ENCODE measurements at places on chromosomes 6 and 20.
A peak's percentile ranks its signal among the peaks of the same experiment; 100 is the strongest.

DNA sequence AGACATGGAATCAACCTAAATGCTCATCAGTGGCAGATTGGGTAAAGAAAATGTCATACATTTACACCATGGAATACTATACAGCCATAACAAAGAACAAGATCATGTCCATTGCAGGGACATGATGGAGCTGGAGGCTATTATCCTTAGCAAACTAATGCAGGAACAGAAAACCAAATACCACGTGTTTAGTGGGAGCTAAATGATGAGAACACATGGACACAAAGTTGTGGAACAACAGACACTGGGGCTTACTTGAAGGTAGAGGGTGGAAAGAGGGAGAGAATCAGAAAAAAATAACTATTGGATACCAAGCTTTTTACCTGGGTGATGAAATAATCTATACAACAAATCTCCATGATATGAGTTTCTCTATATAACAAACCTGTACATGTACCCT is 701.3 kb downstream of the TBC1D32 start:
- H3K27me3 ChIP-seq = no peaks in the 10 kb centered on the region
- H3K4me3 ChIP-seq = no peak overlapping the region
- H3K36me3 ChIP-seq = no peaks in the 10 kb centered on the region

GRCh38 chr6:128005009-128005408 is 104.2 kb upstream of the THEMIS start:
- no peaks in the 10 kb centered on the region for H3K4me1 ChIP-seq
- no peaks in the 10 kb centered on the region for H3K36me3 ChIP-seq
- H3K27ac ChIP-seq = no peak overlapping the region
- ATAC-seq = peak; percentile 44
- H3K27me3 ChIP-seq = no peaks in the 10 kb centered on the region
- no peak overlapping the region for H3K4me3 ChIP-seq

GRCh38 chr6:139474145-139475108 is 100.0 kb upstream of the CITED2 start:
- H3K27me3 ChIP-seq = no peaks in the 10 kb centered on the region
- no peak overlapping the region for H3K27ac ChIP-seq
- peak; percentile 24 for ATAC-seq
- H3K4me1 ChIP-seq = peaks cover 11% of the 10 kb centered on the region

GRCh38 chr20:11697646-11698045 is 220.0 kb upstream of the BTBD3 start:
- H3K4me1 ChIP-seq = no peaks in the 10 kb centered on the region
- no peak for ATAC-seq
- H3K27ac ChIP-seq = no peak overlapping the region
- H3K36me3 ChIP-seq = no peaks in the 10 kb centered on the region
- no peaks in the 10 kb centered on the region for H3K27me3 ChIP-seq

DNA sequence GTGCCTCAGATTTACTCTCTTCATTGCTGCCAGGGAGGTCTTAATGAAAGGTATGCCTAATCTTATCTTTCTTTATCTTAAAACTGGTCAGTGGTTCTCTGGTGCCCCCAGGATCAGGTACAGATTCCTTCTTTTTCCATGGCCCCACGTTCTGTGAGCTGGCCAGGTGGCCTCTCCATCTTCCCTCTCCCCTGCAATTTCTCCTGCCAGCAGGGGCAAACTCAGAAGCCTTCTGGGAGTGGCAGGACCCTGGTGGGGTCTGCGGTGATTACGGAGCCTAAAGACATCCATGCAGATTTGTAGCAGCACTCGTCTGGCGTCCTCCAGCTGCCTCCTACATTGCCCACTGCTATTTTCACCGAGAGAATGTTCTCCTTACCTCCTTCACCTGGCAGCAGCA is 95.8 kb downstream of the CCDC170 start:
- no peak overlapping the region for H3K4me3 ChIP-seq
- H3K36me3 ChIP-seq = no peaks in the 10 kb centered on the region
- H3K4me1 ChIP-seq = no peaks in the 10 kb centered on the region
- peaks cover 24% of the 10 kb centered on the region for H3K27me3 ChIP-seq
- ATAC-seq = no peak
- no peak overlapping the region for H3K27ac ChIP-seq

GRCh38 chr20:59192533-59192896 is 28.9 kb downstream of the ZNF831 start:
- no peaks in the 10 kb centered on the region for H3K4me1 ChIP-seq
- H3K4me3 ChIP-seq = no peak overlapping the region
- no peaks in the 10 kb centered on the region for H3K27me3 ChIP-seq

- H3K27ac ChIP-seq = no peak overlapping the region
- no peak overlapping the region for H3K4me3 ChIP-seq
- peaks cover 4% of the 10 kb centered on the region for H3K27me3 ChIP-seq
- H3K4me1 ChIP-seq = no peaks in the 10 kb centered on the region
- H3K36me3 ChIP-seq = no peaks in the 10 kb centered on the region
- ATAC-seq = no peak
These were observed 21.0 kb downstream of the EPB41L1 start for GRCh38 chr20:36175475-36175995.

DNA sequence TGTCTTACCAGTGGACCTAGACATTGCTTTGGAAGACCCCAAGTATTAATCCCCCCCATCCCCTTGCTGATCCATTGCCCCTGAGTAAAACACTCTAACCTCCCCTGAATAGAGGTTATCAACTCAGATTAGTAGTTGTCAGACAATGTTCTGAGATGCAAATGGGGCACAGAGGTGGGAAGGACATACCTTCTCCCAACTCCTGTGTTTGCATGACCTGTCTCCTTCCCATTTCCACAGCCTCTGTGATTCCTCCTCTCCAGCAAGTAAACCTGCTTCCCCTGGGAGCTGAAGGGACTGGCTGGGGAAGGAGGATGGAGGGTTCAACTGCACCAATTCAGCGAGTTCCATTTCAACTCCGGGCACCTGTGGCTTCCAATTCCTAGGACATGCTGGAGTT is 199.8 kb upstream of the SASH1 start:
- H3K27me3 ChIP-seq = peaks cover 13% of the 10 kb centered on the region
- no peaks in the 10 kb centered on the region for H3K36me3 ChIP-seq

DNA sequence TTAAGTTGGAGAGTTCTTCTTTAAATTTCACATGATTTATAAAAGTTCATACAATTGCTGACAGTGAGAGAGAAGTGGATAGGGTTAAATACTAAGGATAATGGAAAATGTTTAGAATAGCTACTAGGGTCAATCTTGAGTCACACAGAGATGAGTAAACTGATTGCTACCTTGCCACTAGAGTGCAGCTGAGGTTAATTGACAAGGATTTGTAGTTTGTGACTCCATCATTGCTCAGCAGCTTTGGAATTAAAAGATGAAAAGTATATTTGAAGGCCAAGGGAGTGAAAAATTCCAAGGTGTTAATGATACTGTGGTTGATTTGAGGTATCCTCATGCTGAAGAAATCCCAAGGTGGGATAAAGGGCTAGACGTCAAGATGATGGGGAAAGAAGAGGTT is 524.0 kb downstream of the UTRN start:
- H3K27ac ChIP-seq = peak overlapping the region; percentile 60
- peaks cover 12% of the 10 kb centered on the region for H3K4me1 ChIP-seq
- no peak overlapping the region for H3K4me3 ChIP-seq
- ATAC-seq = peak; percentile 48

- ATAC-seq = no peak
- H3K4me3 ChIP-seq = no peak overlapping the region
- no peaks in the 10 kb centered on the region for H3K36me3 ChIP-seq
These were observed 731.6 kb upstream of the GJE1 start for GRCh38 chr6:141401168-141401567.

DNA sequence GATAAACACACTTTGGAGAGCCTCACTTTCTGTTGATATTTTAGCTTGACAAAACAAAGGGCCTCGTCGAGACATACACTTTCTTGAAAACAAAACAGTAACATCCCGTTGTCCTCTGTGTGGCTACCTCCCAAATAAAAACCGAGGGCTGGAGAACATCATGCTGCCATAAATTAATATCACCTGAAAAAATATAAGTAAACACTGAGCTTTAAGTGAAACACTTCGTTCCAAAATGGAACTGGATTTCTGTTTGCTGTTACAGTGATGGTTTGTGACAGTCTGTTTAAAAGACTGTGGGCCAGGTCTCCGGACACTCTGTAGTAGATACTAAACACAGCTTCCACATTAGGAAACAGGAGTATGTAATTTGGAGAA is 187.2 kb downstream of the SMOC2 start:
- no peak overlapping the region for H3K4me3 ChIP-seq
- H3K4me1 ChIP-seq = no peaks in the 10 kb centered on the region
- H3K27me3 ChIP-seq = peaks cover 8% of the 10 kb centered on the region
- no peak overlapping the region for H3K27ac ChIP-seq
- H3K36me3 ChIP-seq = no peaks in the 10 kb centered on the region

- H3K27ac ChIP-seq = peak overlapping the region; percentile 71
- peaks cover 4% of the 10 kb centered on the region for H3K4me1 ChIP-seq
- no peak overlapping the region for H3K4me3 ChIP-seq
- H3K27me3 ChIP-seq = no peaks in the 10 kb centered on the region
- no peaks in the 10 kb centered on the region for H3K36me3 ChIP-seq
- peak; percentile 85 for ATAC-seq
These were observed 81.9 kb downstream of the MDGA1 start for GRCh38 chr6:37615564-37616340.

DNA sequence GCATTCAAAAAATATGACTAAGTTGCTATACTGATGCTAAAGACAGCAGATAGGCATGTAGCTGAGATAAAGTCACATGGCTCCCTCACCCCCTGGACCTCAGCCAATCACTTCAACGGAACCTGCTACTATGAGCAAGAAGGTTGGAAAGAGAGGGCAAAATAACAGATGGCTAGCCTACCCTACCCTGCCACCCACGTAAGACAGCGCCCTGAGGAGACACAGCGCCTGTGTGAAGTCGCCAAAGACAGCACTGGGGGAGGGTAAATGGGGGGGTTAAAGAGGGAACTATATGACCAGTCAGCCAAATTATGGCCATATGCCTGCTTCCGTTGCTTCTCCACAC is 163.2 kb downstream of the RALGAPA2 start:
- H3K27ac ChIP-seq = no peak overlapping the region
- H3K4me1 ChIP-seq = peaks cover 13% of the 10 kb centered on the region
- peaks cover 34% of the 10 kb centered on the region for H3K36me3 ChIP-seq

- no peaks in the 10 kb centered on the region for H3K27me3 ChIP-seq
- no peak overlapping the region for H3K4me3 ChIP-seq
- H3K4me1 ChIP-seq = peaks cover 9% of the 10 kb centered on the region
- ATAC-seq = no peak
These were observed 10.7 kb downstream of the FIG4 start for GRCh38 chr6:109701774-109702173.

DNA sequence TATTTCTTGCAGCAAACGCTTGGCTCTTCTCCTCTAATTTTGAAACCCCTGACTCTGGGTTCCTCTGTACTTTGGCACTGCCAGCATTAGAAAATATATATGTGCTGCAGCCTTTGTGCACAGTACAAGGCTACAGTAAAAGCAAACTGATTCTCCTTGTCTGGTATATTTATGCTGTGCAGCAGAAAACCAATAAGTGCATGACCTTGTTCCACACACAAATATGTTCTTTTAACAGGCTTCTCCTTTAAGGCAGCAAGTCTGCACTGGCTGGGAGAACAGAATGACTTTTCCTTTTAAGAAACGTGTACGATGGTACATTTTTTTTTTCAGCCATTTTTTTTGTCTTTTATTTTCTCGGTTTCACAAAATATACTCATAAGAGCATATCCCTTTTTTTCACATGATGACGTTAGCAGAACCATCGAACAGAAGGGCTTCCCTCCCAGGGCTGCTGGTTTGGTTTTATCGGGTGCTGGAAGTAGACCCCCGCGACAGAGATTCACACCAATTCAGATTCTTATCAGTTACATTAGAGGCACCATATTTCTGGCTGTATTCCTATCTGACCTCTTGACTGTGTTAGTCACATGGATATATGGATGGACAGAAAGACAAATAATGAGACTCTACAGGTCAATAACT is 129.9 kb upstream of the ARID1B start:
- H3K4me3 ChIP-seq = no peak overlapping the region
- no peak for ATAC-seq
- no peak overlapping the region for H3K27ac ChIP-seq

- H3K36me3 ChIP-seq = no peaks in the 10 kb centered on the region
- ATAC-seq = no peak
- no peak overlapping the region for H3K4me3 ChIP-seq
- H3K27me3 ChIP-seq = peaks cover 3% of the 10 kb centered on the region
- H3K27ac ChIP-seq = no peak overlapping the region
- no peaks in the 10 kb centered on the region for H3K4me1 ChIP-seq
These were observed 167.6 kb downstream of the THBS2 start for GRCh38 chr6:169086020-169086419.

GRCh38 chr6:25511376-25511775 is 140.6 kb upstream of the SCGN start:
- H3K27me3 ChIP-seq = no peaks in the 10 kb centered on the region
- H3K36me3 ChIP-seq = peaks cover under 1% of the 10 kb centered on the region
- no peak for ATAC-seq
- H3K4me3 ChIP-seq = no peak overlapping the region
- H3K4me1 ChIP-seq = no peaks in the 10 kb centered on the region

GRCh38 chr6:394641-395289 is 3.2 kb downstream of the IRF4 start:
- no peak for ATAC-seq
- peaks cover 98% of the 10 kb centered on the region for H3K36me3 ChIP-seq
- H3K4me3 ChIP-seq = peak overlapping the region; percentile 98
- H3K4me1 ChIP-seq = peaks cover 37% of the 10 kb centered on the region

DNA sequence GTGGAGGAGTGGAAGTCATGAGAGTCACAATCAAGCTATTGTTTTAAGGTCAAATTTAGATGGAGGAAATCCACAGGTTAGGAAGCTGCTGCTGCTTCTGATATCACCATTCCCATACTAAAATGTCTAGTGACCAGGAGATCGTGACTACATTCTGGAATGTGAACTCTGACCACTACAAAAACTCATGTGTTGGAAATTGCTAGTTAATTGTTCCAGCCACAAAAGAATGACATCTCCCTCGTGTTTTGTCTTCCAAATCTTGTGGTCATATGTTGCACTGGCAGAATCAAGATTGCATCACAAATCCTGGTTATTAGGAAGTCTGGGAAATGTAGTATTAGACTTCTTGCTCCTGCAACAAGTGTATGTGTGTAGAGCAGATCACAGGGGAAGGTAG is 441.9 kb downstream of the CD109 start:
- no peaks in the 10 kb centered on the region for H3K4me1 ChIP-seq
- no peak for ATAC-seq

- H3K27ac ChIP-seq = no peak overlapping the region
- ATAC-seq = no peak
- H3K4me1 ChIP-seq = no peaks in the 10 kb centered on the region
- no peaks in the 10 kb centered on the region for H3K36me3 ChIP-seq
These were observed 85.5 kb upstream of the RPS6KA2 start for GRCh38 chr6:166712286-166713228.

- H3K4me3 ChIP-seq = no peak overlapping the region
These were observed 11.1 kb upstream of the NOTCH4 start for GRCh38 chr6:32234934-32235333.

- no peaks in the 10 kb centered on the region for H3K4me1 ChIP-seq
- no peak overlapping the region for H3K4me3 ChIP-seq
- no peak for ATAC-seq
- H3K36me3 ChIP-seq = no peaks in the 10 kb centered on the region
These were observed 7.0 kb upstream of the PLTP start for GRCh38 chr20:45918779-45919537.
